ENCODE measurements at places on chromosomes 2 and 18. TPM values are rescaled to one million over a fixed set of nuclear protein-coding genes. Genes with fewer than 3 reads are reported as not detected.

DPYSL5 gene
- not detected for total RNA-seq

CSRNP3 gene
- total RNA-seq = under 0.01 TPM

LINC00305 gene
- total RNA-seq = not detected

RPRD1A gene
- 25.1 TPM for total RNA-seq

SLC5A6 gene
- total RNA-seq = 10.7 TPM

NEURL3 gene
- total RNA-seq = 0.32 TPM

L3MBTL4 gene
- 10.8 TPM for total RNA-seq

ANKRD30BL gene
- not detected for total RNA-seq

LRP1B gene
- 0.06 TPM for total RNA-seq

BCL11A gene
- total RNA-seq = 1.1 TPM

AKAIN1 gene
- not detected for total RNA-seq

CNTNAP5 gene
- under 0.01 TPM for total RNA-seq

EFEMP1 gene
- total RNA-seq = 12,559 TPM

CD8B2 gene
- not detected for total RNA-seq

CHRND gene
- total RNA-seq = not detected

MC4R gene
- total RNA-seq = not detected

GAREM2 gene
- under 0.01 TPM for total RNA-seq

TUBA4A gene
- 9.0 TPM for total RNA-seq

RGPD3 gene
- total RNA-seq = under 0.01 TPM

CYB5A gene
- 92.3 TPM for total RNA-seq

FOXI3 gene
- total RNA-seq = not detected

NFATC1 gene
- 4.2 TPM for total RNA-seq

DSG2 gene
- 5.9 TPM for total RNA-seq

TET3 gene
- 2.6 TPM for total RNA-seq

ATP6V1C2 gene
- total RNA-seq = 0.32 TPM

NBAS gene
- total RNA-seq = 55.0 TPM

MAP3K2 gene
- 9.6 TPM for total RNA-seq

CKAP2L gene
- total RNA-seq = 4.5 TPM

B4GALT6 gene
- total RNA-seq = 7.0 TPM

MARCHF4 gene
- total RNA-seq = 5.7 TPM

ANKZF1 gene
- total RNA-seq = 19.3 TPM

SSB gene
- total RNA-seq = 52.6 TPM

RIT2 gene
- not detected for total RNA-seq

TFCP2L1 gene
- not detected for total RNA-seq

GKN1 gene
- not detected for total RNA-seq

TRMT61B gene
- 13.5 TPM for total RNA-seq

STPG4 gene
- total RNA-seq = 0.31 TPM

NEU2 gene
- total RNA-seq = not detected

VPS4B gene
- total RNA-seq = 60.7 TPM

PROKR1 gene
- total RNA-seq = not detected

IL36B gene
- not detected for total RNA-seq

CROCC2 gene
- not detected for total RNA-seq

TBR1 gene
- not detected for total RNA-seq

CGREF1 gene
- 2.3 TPM for total RNA-seq

TOGARAM2 gene
- total RNA-seq = 0.13 TPM

SERPINB3 gene
- total RNA-seq = not detected

MYO5B gene
- total RNA-seq = 0.31 TPM

PRKCE gene
- 70.9 TPM for total RNA-seq

All from bladder microvascular endothelial cell (primary cell).